ENCODE measurements at places on chromosomes 3 and 15.

GRCh38 chr3:71584394-71585011 is 975 bp upstream of the FOXP1 start:
- DNase-seq = no peak

GRCh38 chr3:194097141-194097882 is 38.6 kb upstream of the HES1 start:
- no peak for DNase-seq

DNA sequence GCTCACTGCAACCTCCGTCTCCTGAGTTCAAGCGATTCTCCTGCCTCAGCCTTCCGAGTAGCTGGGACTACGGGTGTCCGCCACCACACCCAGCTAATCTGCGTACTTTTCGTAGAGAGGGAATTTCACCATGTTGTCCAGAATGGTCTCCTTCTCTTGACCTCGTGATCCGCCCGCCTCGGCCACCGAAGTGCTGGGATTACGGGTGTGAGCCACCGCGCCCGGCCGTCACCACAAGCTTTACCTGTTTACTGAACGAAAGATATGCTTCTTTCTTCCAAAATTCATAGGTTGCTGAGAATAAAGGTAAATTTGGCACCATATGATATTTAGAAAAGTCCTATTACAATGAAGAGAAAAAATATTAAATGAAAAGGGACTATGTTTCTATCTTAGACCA is 333.5 kb upstream of the EPHA6 start:
- no peak for DNase-seq

DNA sequence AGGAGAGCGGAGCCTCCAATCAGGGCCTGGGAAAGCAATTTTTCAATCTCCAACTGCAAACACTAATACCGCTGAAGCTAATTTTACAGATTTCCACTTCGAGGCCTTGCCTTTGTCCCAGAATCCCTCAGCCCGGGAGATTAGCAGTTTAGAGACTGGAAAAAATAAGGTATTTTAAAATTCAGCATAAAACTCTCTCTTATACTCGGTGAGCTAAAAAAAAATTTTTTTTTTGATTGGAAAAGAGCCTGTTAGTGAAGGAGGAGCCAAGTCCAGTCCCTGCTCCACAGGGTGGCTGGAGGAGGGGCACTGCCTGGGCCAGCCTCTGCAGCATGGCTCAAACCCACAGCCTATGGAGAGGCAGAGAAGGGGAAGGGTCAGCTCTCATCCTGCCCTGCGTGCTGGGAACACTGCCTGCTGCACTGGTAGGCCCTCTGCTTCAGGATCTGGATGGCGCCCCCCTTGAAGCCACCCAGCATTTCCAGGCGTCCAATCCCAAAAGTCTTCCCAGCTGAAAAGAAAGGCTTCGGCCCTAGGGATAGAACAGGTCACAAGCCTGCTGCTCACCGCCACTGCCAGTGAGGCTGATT is 48.9 kb downstream of the CACNA2D2 start:
- DNase-seq = no peak

- DNase-seq = no peak
These were observed 56.2 kb upstream of the LPP start for GRCh38 chr3:188097791-188098190.

DNA sequence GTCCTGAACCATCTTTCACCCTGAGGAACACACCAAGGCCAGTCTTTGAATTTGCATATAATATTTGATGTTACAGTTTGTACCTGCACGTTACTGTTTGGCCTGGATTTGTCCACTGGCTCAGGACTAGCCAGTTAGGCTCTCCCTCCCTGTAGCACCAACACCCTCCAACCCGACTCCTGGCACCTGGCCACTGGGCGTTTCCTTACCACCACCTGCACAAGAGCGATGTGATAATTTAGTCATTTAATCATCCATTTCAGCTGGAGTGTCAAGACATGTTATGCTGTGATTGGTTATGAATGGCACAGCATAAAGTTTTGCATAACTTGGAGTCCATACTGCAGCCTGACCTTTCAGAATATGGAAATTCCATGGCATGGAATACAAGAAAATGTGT is 242.4 kb downstream of the KCNMB2 start:
- DNase-seq = no peak

GRCh38 chr3:192928016-192928415 is 10.4 kb upstream of the MB21D2 start:
- no peak for DNase-seq

DNA sequence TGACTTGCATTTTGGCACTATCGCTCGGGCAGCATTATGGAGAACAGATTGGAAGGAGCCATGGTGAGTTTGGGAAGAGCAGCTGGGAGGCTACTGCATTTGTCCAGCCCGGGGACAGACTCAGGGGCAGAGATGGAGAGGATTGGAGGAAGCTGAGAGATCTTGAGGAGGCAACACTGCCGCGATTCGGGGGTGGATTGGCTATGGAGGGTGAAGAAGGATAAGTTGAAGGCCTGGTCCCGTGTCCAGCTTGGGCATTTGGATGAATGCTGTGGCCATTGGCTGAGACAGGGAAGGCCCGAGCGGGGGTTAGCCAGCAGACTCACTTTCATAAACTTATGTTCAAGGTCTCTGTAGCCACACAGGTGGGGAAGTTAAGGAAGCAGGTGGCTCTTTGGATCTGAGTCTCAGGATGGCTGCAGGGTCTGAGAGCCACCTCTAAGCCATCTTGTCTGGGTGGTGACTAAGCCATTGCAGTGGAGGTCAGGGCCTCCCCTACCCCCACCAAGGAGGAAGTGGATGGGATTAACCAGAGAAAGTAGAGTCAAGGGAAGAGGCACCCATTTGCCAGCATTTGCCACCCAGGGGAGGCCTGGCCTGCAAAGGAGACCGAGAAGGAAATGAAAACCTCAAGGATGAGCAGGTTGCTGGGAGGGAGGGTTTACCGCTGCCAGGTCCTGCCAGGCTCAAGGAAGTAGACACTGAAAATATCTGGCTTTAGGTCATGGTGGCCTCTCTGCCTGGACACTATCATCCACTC is 144.0 kb upstream of the TLE3 start:
- DNase-seq = no peak

GRCh38 chr3:48500656-48501055 is 3.3 kb downstream of the SHISA5 start:
- no peak for DNase-seq

DNA sequence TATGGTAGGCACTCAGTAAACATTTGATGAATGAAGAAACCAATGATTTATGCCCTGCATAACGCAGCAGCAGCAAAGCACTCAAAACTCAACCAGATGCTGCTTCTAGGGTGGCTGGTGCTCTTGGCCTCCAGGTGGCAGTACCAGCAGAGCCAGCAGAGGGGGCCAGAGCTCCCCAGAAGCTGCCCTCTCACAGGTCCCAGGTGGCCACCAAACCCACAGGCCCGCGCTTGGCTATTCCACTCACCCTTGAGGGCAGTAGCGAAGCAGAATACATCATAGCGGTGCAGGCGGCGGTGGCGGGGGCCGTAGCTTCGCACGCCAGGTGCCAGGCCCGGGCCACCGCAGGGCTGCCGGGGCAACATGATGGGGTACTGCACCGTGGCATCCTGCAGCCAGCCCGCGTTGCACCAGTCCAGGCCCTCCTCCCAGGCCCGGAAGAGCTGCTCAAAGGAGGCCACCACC is 16.6 kb downstream of the HAPLN3 start:
- no peak for DNase-seq

GRCh38 chr15:61175024-61175423 is 54.1 kb downstream of the RORA start:
- no peak for DNase-seq

DNA sequence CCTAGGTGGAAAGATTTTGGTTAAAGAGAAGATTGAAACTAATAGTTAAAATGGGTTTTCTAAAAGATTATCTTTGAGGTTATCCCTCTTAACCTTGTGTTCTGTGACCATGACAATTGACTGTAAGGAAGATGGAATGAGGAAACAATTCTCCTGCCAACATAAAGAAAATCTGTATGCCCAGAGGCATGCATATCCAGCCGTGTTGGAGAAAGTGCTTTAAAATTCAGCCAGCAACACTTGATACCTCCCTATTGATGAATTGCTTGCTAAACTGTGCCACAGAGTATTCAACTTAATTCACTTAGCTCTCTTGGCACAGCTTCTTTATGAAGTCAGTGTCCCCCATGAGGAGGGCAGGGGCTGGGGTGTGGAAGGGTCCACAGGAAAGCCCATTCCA is 203.5 kb downstream of the UBE2E2 start:
- no peak for DNase-seq

- no peak for DNase-seq
These were observed 266.9 kb upstream of the IGF1R start for GRCh38 chr15:98381446-98381845.

- DNase-seq = no peak
These were observed 33.7 kb downstream of the CHD2 start for GRCh38 chr15:92933831-92934230.

DNA sequence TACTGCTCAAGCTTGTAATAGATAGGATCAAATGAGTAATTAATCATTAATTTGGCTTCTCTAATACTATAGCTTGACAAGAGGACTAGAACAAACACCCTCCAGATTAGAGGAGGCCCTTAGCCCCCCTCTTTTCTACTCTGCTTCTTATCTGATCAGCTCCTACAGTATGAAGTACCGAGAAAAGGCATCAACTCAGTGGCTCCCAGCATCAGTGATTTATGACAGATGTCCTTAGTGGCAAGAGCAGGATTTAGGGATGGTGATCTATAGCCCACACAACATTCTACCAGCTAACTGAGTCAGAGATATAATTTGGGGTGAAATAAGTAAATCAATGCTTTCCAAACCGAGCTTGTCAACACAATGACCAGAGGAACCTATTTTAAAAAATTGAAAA is 541.1 kb downstream of the NLGN1 start:
- no peak for DNase-seq

- DNase-seq = no peak
These were observed 297.6 kb upstream of the C2CD4B start for GRCh38 chr15:62462721-62463120.

DNA sequence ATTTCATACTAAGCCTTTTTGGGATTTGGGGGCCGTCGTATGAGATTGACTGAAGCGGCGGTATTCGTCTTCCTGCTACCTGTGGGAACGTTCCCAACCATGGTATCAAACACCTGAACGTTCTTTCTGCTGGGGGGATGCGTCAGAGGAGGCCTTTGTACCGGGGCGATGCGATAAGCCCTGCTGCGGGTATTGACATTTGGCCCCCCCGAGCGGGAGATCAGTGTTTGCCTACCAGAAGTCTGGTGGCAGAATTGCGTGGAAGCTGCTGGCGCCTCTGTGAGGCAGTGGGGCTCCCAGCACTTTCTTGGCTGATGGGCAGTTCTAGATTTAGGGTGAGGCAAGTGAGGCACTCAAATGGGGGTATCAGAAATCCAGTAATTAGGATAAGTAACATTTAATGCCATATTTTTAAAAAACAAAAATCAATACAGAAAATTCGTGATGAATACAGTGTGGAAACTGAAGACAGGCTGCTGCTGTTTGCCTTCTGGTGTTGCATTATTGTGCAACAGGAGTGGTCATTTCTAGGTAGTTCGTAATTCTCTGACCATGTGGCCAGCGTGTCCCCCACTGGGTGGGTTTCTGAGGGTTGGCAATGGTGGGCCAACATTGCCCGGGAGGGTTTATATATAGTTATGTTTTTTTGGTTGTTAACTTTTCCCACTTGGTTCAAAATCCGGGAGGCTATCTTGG is 12.7 kb downstream of the TRPM1 start:
- DNase-seq = no peak

GRCh38 chr15:47366884-47367283 is 350.4 kb upstream of the SEMA6D start:
- no peak for DNase-seq

- no peak for DNase-seq
These were observed 24.0 kb downstream of the BCL2A1 start for GRCh38 chr15:79947009-79947408.

GRCh38 chr15:79779746-79780145 is 117.1 kb downstream of the MTHFS start:
- no peak for DNase-seq

DNA sequence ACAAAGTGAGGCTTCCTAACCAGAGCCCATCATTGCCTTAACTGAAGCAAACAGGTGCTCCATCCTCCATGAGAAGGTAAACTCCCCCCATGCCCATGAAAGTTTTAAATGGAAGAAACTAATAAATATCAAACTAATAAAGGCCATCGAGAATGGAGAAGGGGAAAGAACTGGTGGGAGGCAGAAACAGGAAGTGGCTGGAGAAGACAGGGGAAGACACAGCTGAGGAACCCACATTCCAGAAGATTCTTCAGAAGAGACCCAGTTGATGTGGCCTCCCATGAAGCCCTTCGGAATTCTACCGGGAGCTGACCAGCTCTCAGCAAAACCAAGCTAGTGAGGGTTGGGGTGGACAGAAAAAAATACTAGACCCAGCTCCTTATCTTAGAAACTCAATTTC is 41.6 kb downstream of the SH3BP5 start:
- no peak for DNase-seq

DNA sequence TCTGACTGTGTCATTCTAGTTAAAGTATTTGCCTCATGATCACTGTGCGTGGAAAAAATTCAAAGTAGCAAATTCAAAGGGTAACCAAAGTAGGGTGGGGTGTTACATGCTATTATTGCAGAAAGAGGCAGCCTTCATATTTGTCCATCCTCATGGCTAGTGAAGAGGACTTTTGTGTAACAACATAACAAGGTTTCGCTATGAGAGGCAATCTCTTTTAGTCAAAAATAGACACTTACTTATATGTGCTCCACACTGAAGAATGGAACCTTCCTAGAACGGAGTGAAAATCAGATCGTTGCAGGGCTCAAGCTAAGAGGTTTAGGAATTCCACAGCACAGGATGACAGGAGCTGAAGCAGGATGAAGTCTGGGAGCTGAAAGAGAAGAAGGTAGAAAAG is 345.1 kb upstream of the CBLB start:
- no peak for DNase-seq

DNA sequence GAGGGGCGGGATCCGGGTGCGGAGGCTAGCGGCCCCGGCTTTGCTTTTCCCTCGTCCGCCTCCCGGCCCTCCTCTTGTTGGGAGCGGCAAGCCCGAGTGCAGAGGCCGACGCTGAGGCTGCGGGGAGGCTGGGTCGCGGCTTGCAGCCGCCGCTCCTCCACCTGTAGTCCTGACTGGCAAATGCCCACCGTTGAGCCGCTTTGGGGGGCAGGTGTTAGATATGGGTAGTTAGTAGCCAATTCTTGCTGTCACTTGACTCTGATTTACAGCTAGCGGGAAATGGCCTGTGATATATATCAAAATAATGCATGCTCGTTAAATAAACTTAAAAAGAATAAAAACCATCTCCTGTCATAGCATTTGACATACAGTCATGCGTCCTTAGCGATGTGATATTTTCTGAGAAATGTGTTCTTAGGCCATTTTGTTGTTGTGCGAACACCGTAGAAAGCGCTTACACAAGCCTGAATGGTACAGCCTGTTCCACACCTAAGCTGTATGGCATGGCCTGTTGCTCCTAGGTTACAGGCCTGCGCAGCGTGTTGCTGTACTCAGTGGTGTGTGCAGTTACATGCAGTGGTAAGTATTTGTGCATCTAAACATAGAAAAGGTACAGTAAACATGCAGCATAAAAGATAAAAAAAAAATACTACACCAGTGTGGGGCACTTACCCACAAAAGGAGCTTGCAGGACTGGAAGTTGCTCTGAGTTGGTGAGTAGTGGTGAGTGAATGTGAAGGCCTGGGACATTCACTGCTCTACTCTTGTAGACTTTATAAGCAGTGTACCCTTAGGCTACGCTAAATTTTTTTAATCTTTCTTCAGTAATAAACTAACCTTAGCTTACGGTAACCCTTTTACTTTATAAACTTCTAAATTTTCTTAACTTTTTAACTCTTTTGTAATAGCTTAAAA is 873 bp downstream of the CAPN7 start:
- DNase-seq = no peak
